Stimulated activated CD4-positive, alpha-beta T cell treated with anti-CD3 and anti-CD28 coated beads, TNF-alpha, amount 100 ng/mL, for 48 hours (primary cell): ENCODE measurements at places on chromosomes 2 and 18.

DNA sequence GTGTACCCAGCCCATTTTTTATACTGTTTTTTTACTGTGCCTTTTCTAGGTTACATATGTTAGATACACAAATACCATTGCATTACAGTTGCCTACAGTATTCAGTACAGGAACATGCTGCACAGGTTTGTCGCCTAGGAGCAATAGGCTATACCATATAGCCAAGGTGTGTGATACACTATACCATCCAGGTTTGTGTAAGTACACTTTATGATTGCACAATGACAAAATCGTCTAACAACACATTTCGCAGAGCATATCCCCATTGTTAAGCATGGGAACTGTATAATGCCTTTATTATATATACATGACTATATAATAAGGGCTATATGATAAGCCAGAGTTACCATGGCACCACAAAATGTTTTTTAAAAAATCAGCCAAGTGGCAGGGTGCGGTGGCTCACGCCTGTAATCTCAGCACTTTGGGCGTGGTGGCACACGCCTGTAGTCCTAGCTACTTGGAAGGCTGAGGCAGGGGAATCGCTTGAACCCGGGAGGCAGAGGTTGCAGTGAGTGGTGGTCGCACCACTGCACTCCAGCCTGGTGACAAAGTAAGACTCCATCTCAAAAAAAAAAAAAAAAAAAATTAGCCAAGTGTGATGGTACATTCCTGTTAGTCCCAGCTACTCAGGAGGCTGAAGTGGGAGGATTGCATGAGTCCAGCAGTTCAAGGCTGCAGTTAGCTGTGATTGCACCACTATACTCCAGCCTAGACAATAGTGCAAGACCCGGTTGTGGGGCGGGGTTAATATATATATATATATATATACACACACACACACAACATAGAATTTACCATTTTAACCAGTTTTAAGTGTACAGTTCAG is 2.8 kb upstream of the CENPA start:
- DNase-seq = no peak

DNA sequence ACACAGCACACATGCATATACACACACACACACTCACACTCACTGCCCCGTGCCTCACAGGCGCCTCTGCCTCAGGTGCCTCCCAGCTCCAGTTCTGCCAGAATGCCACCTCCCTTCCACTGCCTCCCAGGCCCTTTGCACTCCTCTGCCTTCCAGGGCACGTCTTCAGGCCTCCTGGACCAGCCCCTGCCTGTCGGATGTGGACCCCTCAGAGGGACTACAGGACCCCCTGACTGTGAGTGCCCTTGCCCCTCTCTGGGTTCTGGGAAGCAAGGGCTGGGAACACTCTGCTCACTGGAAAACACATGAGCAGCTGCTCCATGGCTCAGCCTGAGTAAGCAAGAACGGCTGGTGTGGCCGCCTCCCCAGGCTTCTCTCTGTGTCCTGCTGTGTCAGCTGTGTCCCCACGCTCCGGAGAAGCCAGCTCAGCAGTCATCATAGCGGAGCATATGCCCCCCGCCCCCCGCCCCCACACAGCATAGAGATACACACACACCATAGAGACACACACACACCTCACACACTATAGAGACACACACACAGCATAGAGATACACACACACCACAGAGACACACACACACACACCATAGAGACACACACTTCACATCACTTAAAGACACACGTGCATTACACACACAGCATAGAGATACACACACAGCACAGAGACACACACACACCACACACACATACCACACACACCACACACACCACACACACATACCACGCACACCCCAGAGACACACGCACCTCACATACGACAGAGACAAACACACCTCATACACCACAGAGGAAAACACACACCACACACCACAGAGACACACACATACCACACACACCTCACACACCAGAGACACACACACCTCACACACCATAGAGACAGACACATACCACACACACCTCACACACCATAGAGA is 271.3 kb downstream of the CYRIA start:
- no peak for DNase-seq

DNA sequence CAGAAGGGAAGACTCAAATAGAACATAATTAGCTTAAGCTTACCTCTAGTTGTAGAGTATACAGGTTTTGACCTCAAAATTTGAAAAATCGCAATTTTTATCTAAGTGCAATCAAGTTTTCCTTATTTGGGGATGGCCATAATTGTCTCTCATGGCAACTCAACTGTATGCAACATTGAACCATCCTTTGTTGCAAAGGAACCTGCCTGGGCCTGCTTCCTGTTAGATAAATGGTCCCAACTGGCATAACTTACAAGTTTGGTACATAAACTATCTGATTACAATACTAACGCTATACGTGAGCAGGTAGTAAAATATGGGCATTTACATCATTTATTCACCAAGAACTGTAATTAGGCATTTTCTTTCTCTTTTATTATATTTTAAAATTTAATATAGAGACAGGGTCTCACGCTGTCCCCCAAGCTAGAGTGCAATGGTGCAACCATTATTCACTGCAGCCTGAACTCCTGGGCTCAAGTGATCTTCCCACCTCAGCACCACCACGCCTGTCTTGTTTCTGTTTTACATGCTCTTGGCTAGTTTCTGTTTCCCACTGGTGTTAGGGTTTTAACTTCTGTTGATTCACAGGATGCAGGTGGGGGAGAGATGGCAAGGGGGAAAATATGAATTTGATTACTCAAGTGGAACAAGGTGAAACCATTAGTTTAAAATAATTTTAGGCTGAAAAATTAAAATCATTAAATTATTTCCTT is 55.3 kb upstream of the B3GNT2 start:
- DNase-seq = no peak

DNA sequence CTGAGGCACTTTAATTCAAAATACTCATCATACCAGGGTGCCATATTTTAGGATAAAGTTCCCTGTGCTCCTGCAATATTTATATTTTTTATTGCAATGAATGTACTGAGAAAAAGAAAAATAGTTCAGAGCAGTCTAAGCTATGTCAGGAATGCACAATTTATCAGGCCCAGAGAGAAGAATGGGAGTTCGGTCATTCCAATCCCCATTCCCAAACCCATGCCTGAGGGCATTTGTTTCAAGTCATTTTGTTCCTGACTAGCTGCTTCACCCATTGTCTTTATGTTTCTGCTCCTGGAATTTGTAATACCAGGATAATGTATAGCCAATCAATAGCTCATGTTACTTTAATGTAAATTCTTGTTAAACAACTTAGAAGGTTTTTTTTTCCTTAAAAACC is 24.4 kb upstream of the FTCDNL1 start:
- DNase-seq = no peak

- DNase-seq = no peak
Measured at GRCh38 chr2:227482638-227483340, 10.8 kb downstream of the AGFG1 start.

DNA sequence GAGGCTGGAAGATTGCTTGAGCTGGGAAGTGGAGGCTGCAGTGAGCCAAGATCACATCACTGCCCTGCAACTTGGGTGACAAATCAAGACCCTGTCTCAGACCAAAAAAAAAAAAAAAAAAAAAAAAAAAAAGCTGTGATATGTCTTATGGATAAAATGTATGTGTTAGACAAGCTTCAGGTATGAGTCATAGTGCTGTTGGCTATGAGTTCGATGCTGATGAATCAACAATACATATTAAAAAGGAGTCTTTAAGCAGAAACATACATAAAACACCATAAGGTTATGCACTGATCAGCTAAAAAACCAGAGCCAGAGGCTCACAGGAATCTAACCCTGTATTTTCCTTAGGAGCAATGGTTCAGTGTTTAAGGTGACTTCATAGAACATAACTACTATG is 332.3 kb downstream of the NCKAP5 start:
- no peak for DNase-seq

GRCh38 chr2:134181219-134181618 is 72.7 kb upstream of the MGAT5 start:
- no peak for DNase-seq

DNA sequence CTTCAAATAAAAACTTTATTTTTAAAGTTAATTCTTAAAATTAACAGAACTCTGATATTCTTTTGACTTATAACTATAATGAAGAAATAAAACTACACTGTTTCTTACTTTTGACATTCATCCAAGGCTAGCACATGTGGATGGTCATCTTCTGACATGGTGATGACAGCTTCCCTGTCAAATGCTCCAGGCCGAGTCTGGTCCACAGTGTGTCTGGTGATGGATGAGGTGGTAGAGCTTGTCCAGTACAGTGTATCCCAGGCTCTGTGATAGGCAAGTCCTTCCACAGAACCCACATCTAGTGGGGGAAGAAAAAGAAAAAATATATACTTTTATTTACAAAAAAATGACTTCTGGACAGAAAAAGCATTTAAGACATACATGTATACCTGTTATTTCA is 1529.5 kb downstream of the LRP1B start:
- DNase-seq = no peak

DNA sequence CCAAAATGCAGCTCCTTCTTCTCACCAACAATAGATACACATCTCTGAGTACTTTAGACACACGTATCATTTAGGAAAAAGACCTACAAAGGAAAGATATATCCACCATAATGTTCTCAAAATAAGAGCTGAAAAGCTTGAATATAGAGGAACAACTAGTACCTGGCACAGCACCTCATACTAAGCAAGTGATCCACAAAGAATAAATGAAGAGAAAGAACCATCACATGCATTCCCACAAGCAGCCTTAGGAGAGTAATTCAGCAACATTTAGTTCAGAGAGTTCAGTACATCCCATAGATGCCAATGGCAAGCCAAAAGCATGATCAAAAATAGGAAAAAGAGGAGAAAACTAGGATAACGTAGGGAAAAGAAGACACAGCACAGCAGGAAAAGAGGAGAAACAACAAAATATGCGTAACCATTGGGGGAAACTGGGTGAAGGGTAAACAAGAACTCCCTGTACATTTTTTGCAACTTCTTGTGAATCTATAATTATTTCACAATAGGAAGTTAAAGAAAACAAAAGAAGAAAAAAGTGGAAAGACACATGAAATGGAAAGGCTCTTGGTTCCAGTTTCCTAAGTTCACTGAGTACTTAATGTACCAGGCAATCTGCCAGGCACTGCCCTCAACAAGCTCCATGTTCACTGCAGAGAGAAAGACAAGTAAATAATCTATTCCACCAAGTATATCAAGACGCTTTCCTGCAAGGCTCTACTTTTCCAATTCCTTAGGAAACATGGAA is 22.3 kb downstream of the CLASP1 start:
- DNase-seq = no peak

- DNase-seq = no peak
Measured at GRCh38 chr18:5197032-5197434, at the start of gene AKAIN1. TSS of gene AKAIN1 (minus strand) at chr18:5197257. CDS start at chr18:5197053, 204 bp downstream.

DNA sequence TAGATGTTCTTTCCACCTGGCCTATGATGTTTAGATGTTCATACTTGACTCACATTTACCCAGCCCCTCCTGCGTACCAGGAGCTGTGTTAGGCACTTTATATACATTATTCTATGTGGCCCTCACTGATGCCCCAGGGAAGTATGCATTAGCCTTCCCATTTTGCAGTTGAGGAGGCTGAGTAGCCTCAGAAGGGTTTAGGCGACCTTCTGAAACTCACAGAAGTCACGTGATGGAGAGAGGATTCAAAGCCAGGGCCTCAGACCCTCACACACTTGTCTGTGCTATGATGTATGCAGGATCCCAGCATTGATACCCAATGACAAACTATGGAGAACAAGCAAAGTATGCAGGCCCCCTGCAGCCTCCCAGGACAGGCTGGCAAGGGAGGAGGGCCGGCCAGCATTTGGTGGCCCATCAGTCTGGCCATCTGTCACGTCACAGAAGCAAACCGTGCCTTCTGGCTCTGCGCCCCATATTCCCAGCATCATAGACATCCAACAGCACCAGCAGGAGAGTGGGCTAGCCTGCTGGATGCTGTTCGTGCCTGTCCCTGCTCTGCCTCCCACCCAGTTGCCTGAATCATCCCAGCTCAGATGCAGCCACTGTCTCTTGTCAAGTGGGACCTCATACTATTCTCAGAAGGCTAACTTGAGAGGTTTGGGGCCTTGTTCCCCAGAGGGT is 33.6 kb downstream of the EHD3 start:
- no peak for DNase-seq

- peak; percentile 27 for DNase-seq
Measured at GRCh38 chr2:241036397-241036963, 38.1 kb downstream of the SNED1 start.

GRCh38 chr2:147182260-147182659 is 662.6 kb upstream of the ACVR2A start:
- peak; percentile 48 for DNase-seq

GRCh38 chr2:196136151-196136550 is 35.2 kb downstream of the STK17B start:
- DNase-seq = no peak

DNA sequence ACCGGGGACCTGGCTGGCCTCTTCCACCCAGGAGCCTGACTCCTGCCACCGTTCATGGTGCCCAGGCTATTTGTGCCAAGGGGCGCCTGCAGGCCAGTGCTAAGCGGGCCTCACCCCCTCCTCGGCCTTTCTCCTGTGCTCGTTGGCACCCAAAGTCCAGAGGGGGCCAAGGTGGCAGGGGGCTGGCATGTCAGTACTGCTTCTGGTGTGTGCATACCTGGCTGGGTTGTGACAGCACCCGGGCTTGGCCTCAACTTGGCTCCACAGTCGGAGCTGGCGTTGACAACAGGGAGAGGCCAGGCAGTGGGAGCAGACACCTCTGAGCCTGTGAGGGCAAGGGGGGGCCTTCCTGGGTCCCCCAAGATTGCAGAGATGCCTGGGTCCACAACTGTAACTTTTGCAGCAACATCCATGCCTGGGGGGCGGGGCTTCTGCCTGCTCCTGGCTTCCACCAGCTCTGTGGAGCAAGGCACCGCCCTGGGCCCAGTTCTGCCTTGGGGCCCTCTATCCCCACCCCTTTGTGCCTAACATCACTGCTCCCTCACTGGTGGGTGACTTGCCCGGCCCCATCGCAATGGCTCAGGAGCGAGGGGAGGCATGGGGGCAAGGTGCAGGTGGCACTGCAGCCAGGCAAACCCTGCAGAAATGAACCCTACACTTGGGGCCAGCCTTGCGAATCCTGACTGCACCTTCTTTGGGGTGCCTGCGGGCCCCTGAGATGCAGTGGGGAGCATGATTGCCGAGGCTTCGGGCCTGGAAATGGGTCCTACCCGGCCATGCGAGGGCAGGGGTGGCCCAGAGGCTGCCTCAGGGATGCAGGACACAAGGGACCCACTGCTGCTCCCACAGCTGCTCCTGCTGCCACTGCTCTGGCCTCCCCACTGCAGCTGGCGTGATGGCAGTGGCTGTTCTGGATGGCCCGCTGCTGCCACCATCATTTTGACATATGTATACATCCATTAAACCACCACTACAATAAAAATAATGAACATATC is 35.9 kb downstream of the PTPN4 start:
- DNase-seq = no peak
